SHP77 treated with DMSO at 0.1 percent for 48 hours (cell line): ENCODE measurements at places on chromosomes 1 and 21.

GRCh38 chr1:58784758-58785441 lies 1.1 kb upstream of the JUN start:
- DNase-seq: peak; percentile 69

- no peak for DNase-seq
Observed at GRCh38 chr1:18009478-18009961, 98.1 kb upstream of the IGSF21 start.

DNA sequence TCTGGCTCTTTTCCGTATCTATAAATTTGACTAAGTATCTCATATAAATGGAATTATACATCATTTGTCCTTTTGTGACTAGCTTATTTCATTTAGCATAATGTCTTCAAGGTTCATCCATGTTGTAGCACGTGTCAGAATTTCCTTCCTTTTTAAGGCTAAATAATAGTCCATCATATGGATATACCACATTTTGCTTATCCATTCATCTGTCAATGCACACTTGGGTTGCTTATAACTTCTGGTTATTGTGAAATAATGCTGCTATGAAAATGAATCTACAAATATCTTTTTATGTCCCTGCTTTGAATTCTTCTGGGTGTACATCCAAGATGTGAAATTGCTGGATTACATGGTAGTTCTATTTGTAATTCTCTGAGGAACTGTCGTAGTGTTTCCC lies 119.6 kb downstream of the RHOU start:
- no peak for DNase-seq

GRCh38 chr1:4691766-4692405 lies 37.5 kb downstream of the AJAP1 start:
- DNase-seq: no peak

DNA sequence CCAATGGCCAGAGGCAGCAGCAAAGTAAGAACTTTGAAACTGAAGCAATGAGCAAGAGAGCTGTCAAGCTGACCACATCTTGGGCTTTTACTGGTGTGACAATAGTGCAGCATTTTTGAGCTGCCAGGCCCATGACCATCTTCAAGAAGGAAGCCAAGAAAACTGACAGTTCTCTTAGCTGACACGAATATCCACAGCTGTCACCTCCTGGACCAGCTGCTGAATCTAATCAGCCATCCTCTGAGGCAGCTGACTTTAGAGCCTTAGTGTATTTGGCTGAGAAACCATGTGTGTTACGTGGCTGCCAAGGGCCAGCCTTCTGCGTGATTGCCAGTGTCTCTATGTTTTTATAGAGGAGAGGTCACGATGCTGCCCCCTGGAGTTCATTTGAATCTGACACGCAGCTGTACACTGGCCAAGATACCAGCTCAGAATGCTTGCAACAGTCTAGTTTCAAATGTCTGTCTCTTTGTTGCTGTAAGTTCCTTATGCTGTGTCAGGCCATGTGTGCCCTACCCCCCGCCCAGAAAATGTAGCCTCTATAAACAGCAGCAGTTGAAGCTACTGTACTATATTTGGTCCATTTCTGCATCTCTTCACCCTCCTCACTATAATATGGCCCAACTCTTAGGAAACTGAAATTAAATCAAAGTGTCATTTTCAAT lies 39.7 kb downstream of the PALMD start:
- DNase-seq: peak; percentile 27

DNA sequence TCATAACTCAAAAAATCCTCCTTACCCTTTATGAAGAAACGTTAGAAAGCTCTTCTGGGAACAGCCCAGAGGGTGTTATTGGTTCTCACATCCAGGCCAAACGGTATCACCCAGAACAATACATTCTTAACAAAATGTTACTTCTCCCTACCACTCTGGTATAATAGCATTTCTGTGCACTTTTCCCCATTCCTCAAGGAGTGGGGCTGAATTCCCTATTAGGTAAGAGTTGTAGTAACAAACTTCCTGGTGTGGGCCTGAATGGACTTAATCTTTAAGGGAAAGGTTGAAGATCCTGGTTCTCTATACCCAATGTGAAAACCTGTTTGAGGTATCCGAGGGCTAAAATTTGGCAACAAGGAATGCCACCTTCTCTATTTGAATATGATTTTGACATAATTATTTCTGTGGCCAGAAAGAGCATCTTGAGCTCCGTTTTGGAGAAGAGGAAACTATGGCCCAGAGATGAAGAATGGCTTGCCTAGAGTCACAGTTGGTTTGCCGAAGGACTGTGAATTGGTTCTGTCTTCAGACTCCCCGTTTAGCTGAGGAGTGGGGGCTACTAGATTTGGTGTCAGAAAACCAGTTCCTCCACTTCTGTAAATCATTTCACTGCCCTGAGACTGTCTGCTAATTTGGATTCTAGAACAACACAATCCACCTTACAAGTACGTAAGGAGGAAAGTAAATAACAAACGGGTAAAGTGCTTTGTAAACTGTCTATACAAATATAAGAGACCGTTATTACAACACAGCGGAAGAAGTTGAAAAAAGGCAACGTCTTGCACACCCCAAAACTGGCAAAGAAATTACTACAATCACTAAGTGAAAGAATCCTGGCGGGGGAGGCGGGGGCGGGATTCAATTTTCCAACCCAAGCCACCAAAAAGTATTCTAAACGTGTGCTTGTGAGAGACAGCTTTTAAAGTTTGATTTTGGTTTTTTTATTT lies 2.3 kb downstream of the ANP32E start:
- peak; percentile 13 for DNase-seq

DNA sequence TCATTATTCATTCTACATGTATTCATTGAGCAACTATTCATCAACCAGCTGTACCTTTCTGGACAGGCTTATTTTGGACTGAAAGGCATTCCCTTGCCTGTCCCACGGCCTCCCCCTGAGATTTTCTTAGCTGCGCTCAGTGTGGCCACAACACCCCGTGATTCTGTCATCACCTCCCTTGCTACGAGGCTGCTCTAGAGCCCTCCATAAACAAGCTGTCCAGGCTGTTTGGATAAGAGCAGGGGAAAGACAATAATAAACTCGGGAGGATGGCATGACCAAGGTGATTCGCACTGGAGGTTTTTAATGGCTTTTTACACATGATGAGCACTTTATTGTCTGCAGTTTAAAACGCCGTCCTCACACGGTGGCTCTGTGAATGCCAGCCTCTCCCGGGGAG lies 139.7 kb downstream of the ROR1 start:
- DNase-seq: no peak

DNA sequence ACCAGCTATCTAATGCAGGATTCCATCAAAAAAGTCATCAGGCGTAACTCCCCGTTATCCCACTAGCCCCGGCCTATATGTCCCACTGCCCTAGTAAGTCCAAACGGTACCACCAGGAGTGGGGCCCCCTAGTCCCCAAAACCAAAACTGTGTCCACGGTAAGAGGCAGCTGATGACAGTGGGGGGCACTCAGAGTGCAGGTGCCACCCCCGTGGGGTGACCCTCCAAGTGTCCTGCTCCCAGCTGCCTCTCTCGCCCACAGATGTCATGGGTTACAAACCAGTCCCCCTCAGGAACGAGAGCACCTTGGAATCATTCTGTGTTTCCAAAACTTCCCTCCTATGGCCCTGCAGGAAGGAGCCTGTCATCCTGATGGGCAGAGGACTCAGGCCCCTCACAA lies 10.9 kb upstream of the AURKAIP1 start:
- no peak for DNase-seq

DNA sequence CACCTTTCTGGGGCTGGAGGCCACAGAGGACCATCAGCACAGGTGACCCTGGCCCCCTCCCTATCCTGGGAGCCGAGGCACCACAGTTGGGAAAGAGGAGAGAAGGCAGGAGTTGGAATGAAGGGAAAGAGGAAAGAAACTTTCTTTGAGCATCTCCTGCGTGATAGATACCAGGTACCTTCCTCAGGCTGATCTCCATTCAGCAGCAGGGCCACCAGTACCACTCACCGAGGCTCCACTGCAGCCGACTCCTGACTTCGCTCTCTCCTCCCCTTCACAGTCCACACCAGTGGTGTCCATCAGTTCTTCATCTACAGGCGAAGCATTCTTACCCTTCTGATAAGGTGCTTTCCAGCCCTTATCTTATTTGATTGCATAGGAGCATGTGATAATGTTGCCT lies 55.3 kb downstream of the LGR6 start:
- DNase-seq: no peak

GRCh38 chr1:233294913-233295236 lies 650 bp downstream of the PCNX2 start:
- no peak for DNase-seq

- DNase-seq: no peak
Observed at GRCh38 chr1:68798071-68798470, 301.2 kb upstream of the DEPDC1 start.

DNA sequence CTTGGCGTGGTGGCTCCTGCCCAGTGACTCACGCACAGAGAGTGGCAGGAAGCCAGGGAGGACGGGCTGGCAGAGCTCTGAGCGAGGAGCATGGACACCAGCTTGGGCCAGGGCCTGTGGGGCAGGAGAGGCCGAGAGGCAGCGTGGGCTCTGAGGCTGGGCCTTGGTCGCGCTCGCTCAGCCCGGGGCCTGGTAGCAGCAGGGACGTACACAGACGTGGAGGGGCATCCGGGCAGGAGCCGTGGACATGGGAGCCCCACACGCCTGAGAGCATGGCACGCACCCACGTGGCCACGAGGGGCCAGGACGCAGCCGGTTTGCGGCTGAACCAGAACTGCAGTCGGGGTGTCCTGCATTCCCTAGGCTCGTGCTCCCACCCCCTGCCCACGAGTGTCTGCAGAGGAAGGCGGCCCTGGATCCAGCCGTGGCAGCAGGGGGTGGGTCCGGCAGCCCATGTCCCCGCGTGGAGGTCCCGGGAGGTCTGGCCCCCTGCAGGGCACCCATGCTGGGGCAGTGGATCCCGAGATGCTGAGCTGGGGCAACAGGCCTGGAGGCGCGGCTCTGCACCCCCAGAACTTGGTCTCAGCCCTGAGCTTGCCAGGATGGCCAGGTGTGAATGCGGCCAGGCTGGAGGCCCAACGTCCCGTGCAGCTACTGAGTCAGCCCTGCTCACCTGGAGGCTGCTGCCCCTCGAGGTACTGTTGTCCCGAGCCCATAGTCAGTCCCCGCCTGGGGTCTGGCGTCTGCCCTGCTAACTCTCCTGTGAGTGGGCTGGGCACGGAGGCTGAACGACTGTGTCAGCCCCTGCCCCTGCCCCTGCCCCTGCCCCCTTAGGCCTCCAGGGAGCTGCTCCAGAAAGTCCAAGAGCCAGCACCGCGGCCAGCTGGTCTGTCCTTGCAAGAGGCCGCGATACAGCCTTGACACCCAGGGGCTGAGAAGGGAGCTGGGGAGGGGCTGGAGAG lies 61.6 kb downstream of the SLX9 start:
- no peak for DNase-seq

DNA sequence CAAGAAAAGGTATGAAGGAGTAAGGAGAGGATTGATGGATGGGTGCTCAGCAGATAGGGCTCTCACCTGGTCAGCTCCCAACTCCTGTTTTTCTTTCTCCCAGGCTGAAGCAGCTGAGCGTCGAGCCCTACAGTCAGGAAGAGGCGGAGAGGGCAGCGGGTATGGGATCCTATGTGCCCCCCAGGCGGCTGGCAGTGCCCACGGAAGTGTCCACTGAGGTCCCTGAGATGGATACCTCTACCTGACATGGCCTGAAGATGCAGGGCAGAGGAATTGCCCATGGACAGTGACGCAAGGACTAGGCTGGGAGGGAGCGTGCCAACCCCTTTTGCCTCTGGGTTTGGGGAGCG lies 739 bp downstream of the ZNF593 start:
- no peak for DNase-seq

- DNase-seq: no peak
Observed at GRCh38 chr1:97243973-97244560, 522.5 kb downstream of the PTBP2 start.

DNA sequence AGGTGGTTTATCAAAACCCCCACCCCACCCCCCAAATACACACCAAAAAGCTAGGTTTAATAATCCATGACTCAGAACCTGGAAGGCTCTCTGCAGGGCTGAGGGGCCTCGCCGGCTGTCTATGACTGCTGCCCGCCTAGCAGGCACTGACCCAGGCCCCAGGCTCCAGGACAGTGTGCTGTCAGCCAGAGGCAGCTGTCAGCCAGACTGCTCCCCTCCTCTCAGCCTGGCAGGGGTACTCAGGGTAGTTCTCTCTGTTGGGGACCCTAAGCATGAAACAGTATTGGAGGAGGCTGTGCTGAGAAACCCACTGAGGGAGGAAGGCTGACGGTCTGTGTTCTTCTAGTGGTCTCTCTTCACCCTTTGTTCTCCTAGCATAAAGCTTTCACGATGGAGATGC lies 90.3 kb downstream of the CCDC185 start:
- no peak for DNase-seq

- DNase-seq: no peak
Observed at GRCh38 chr1:200317236-200317635, 92.6 kb downstream of the ZNF281 start.

- DNase-seq: no peak
Observed at GRCh38 chr21:32710069-32710784, 17.6 kb downstream of the SYNJ1 start.

GRCh38 chr1:220761688-220762427 lies 13.7 kb downstream of the MTARC2 start:
- no peak for DNase-seq

- DNase-seq: no peak
Observed at GRCh38 chr1:208105756-208106155, 138.4 kb downstream of the PLXNA2 start.

GRCh38 chr1:214354440-214355148 lies 73.6 kb downstream of the SMYD2 start:
- DNase-seq: no peak

DNA sequence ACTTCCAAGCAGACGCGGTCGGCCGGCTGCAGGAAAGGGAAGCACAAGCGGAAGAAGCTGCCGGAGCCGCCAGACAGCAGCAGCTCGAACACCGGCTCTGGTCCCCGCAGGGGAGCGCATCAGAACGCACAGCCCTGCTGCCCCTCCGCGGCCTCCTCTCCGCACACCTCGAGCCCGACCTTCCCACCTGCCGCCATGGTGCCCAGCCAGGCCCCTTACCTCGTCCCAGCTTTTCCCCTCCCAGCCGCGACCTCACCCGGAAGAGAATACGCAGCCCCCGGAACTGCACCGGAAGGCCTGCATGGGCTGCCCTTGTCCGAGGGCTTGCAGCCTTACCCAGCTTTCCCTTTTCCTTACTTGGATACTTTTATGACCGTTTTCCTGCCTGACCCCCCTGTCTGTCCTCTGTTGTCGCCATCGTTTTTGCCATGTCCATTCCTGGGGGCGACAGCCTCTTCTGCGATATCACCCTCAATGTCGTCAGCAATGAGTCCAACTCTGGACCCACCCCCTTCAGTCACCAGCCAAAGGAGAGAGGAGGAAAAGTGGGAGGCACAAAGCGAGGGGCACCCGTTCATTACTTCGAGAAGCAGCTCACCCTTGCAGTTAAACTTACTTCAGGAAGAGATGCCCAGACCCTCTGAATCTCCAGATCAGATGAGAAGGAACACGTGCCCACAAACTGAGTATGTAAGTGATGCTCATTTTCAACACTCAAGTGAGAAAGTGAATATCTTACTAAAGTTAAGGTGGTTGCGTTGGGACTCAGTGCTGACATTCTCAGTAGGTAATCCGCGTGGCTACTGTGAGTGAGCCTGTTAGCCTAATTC lies 25.5 kb downstream of the UTS2 start:
- DNase-seq: no peak

- peak; percentile 50 for DNase-seq
Observed at GRCh38 chr1:204791453-204792353, 79.0 kb upstream of the NFASC start.
